ENCODE measurements at places on chromosomes 3 and 15. TPM values are rescaled to one million over a fixed set of nuclear protein-coding genes. Genes with fewer than 3 reads are reported as not detected.

Gene ADAMTSL3
- total RNA-seq, result 0.32 TPM

Gene HTD2
- total RNA-seq, result 6.4 TPM

Gene FAM162A
- total RNA-seq, result 20.3 TPM

Gene SLC51A
- total RNA-seq, result not detected

Gene TUBGCP5
- 20.2 TPM for total RNA-seq

Gene CLDN18
- not detected for total RNA-seq

Gene DBR1
- total RNA-seq, result 13.7 TPM

Gene MED12L
- total RNA-seq, result 0.09 TPM

Gene TJP1
- total RNA-seq, result 37.8 TPM

Gene GRK7
- not detected for total RNA-seq

Gene BSN
- under 0.01 TPM for total RNA-seq

Gene IGSF11
- 0.09 TPM for total RNA-seq

Gene GOLGA8O
- 2.9 TPM for total RNA-seq

Gene MKRN2OS
- total RNA-seq, result not detected

Gene CCR8
- not detected for total RNA-seq

Gene HPS3
- total RNA-seq, result 19.1 TPM

Gene STARD5
- 11.0 TPM for total RNA-seq

Gene ARHGEF26
- total RNA-seq, result 0.09 TPM

Gene TMCO5A
- total RNA-seq, result not detected

Gene ROPN1
- total RNA-seq, result not detected

Gene PTH1R
- 0.77 TPM for total RNA-seq

Gene ROPN1B
- total RNA-seq, result not detected

Gene MST1R
- total RNA-seq, result 0.86 TPM

Gene PRSS50
- total RNA-seq, result not detected

Gene TM6SF1
- total RNA-seq, result 2.0 TPM
